ENCODE measurements at places on chromosomes 16 and 17.

- peak; percentile 21 for DNase-seq
These were observed 801 bp downstream of the VPS35 start for GRCh38 chr16:46688101-46688653.

GRCh38 chr17:47735139-47735464, 2.1 kb downstream of the TBX21 start:
- DNase-seq = no peak

DNA sequence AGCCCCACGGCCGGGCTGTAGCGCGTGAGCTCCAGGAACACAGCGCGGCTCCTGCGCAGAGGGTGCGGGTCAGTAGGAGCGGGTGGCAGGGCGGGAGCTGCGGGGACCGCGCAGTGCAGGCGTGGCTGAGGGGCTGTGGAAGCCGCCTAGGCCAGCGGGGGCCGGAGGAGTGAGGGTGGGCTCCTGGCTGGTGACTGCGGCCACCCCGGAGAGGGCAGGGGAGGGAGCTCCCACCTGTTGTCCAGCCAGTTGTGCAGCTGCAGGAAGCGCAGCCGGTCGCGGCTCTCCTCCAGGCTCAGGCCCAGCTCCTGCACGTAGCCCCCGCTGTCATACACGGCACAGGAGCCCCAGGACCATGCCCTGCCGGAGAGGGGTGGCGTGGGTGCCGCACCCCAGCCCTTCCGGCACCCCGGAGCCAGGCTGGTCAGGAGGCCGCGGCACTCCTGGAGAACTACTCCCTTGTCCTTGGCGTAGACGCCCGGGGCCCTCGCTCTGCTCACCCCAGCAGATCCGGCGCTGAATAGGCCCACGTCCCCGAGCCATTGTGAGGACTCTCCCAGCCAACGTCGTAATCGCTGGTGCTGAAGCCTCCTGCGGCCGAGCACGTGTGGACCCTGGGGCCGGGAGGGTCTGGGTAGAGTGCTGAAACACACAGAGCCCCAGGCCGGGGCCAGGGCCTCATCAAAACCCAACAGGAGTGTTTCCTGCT, 43.9 kb downstream of the TSC2 start:
- DNase-seq = no peak

DNA sequence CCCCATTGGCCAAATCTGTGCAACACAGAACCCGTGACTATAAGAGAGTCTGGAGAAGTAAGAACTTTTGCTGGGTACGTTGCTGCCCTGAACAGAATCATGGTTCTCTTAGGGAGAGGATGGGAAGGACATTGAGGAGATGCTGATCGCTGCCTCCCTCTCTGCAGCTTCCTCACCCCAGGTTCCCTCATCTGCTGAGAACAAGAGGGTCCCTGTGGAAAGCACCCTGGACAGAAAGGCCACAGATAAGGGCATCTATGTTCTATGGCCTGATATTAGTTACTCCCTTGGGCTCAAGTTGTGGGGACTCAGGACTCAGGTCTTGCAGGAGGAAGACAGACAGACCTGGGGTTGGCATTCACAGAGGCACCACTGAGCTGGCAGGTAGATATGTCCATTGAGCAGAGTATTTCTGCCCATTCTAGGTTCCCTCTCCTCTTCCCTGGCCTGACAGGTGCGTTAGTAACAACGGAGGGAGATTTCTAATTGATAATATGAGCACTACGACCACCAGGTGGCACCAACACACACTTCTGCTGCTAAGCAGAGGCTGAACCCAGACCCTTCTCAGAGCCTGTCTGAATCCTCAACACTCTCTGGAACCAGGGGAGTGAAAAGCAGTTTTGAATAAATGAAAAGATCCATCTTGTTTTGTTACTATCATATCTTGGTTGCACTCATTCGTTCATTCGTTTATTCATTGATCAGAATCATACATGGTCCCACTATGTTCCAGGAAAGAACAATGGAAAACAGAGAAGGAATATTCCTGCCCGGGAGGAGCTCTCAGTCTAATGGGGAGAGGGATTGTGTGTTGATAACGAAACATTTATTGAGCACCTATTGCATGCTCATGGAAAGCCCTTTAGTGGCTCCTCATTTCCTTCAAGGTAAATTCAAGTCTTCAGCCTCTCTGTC, 56.4 kb downstream of the SLC6A2 start:
- peak; percentile 30 for DNase-seq

DNA sequence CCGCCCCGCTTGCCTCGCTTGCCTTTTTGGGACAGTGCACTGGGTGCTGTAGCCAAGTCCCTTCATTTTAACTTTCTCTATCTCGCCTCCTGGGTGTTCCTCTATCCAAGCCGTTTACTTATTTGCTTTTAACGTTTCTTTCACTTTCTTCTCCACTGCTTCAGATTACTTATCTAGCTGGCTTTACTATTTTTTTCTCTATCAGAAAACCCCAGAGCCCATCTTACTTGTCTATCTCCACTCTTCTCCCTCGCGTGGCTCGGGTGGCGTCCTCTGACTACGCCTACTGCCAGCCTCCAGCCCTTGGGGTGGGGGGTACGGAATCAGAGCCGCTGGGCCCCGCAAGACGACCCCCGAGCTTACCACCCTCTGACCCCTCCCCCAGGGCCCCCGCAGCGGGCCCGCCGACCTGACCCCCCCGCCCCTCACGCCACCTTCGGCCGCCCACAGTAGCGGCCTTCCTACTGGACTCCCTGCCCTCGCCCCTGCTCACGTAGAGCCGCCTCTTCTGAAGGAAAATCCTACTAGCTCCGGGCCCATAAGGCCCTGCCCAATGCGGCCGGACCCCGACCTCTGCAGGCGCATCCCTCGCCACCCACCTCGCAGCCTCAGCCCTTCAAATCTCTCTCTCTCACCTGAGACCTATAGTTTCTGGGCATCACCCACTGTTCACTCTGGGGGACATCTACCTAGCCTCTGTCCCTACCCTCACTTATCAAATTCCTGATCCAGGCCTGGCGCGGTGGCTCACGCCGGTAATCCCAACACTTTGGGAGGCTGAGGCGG, 1.0 kb upstream of the SLC12A4 start:
- DNase-seq = peak; percentile 13

DNA sequence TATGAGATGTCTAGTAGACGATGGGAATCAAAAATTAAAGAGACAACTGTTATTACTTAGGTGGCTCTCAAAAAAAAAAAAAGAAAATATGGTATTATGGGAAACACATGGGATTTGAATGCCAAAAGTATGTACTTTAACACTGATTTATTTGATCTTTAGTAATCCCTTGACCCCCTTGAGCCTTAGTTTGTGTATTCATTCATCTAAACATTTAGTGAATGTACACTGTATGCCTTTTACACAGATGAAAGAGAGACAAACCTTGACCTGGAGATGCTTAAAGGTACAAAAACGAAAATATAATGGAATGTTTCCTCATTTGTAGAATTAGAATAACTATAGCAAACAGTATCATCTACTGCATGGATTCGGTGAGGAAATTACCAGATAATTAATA, 38.6 kb upstream of the NETO2 start:
- no peak for DNase-seq

- DNase-seq = no peak
These were observed 32.2 kb downstream of the BAHCC1 start for GRCh38 chr17:81427173-81428120.

GRCh38 chr17:78127239-78127887, 1.2 kb downstream of the TMC6 start:
- DNase-seq = no peak

DNA sequence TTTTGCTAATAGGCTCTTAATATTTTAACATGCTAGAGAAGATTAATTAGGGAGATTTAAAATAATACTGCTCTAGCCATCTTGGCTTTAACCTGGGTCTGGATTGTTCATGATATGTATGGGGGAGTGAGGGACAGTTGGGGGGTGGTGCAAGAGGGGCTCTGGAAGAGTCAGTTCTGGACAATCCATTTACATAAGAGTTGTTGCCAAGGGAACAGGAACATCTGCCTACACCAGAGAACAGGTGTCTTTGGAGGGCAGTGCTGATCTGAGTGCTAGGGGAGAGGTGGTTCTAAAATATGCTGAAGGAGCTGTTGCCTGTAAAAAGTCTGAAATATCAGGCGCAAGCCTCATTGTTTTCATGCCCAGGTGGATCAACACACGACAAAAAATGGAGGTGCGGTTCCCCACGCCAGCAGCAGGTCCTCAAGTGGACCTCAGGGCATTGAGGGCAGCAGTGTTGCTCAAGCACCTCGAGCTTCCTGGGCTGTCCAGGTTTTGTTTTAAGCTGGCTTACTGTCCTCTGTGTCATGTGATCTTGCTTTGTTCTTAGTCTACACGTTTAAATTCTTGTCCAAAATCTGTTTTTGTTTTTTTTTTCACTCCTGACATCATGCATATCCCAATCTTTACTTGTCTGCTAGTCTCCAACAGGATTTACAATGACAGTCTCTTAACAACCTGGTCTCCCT, 25.4 kb upstream of the WSB1 start:
- no peak for DNase-seq

- peak; percentile 19 for DNase-seq
These were observed 36.1 kb upstream of the ALOX12 start for GRCh38 chr17:6959700-6960099.

- DNase-seq = peak; percentile 90
These were observed 4.6 kb downstream of the KIFC3 start for GRCh38 chr16:57797526-57798266.

GRCh38 chr17:8144401-8145231, 7.6 kb downstream of the PER1 start:
- DNase-seq = no peak

GRCh38 chr16:57341441-57342303, 16.9 kb upstream of the CCL22 start:
- DNase-seq = peak; percentile 95

GRCh38 chr17:43068570-43069367, 43.7 kb downstream of the RND2 start:
- peak; percentile 39 for DNase-seq

GRCh38 chr17:73340093-73340596, 28.3 kb upstream of the CDC42EP4 start:
- DNase-seq = peak; percentile 99

- peak; percentile 16 for DNase-seq
These were observed 4.7 kb upstream of the PLCG2 start for GRCh38 chr16:81774348-81774747.

DNA sequence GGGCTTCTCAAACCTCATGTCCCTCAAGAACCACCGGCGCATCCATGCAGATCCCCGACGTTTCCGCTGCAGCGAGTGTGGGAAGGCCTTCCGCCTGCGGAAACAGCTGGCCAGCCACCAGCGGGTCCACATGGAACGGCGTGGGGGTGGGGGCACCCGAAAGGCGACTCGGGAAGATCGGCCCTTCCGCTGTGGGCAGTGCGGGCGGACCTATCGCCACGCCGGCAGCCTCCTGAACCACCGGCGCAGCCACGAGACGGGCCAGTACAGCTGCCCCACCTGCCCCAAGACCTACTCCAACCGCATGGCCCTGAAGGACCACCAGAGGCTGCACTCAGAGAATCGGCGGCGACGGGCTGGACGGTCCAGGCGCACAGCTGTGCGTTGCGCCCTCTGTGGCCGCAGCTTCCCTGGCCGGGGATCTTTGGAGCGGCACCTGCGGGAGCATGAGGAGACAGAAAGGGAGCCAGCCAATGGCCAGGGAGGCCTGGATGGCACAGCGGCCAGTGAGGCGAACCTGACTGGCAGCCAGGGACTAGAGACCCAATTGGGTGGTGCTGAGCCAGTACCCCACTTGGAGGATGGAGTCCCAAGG, 5.9 kb downstream of the ZNF646 start:
- no peak for DNase-seq

DNA sequence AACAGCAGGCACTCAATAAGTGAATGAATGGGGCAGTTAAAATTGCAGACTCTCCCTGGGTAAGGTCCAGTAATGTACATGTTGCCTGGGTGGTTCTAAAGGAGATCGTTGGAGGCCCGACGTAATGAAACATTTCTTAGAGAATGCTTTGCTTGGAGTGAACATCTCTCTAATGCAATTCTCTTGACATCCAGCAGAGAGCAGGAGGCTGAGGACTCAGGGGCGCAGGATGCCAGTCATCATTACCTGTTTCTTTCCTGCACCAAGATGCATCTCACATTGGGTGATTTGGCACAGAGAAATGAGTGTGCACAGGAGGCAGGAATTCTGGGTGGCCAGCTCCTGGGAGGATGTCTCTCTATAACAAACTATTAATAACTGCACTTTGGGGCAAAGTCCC, 130.3 kb upstream of the RBBP6 start:
- no peak for DNase-seq

DNA sequence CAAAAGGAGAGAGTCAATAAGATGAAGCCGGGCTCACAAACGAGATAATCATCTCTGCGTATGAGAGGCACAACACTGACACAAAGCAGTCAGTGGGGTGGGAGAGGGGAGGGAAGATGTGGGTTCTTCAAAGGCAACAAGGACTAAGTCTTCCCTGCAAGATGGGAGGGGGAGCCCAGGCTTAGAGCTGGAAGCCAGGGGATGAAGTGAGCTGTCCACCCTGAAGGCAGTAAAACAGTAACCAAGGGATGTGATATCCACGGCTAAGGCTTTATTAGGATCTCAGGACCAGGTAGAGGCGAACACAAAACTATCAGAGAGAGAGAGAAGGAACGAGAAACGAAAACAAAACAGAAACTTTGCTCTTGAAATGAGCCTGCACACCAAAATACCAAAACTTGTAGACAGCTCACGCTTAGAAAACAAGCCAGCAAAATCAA, 115.9 kb downstream of the DYNLRB2 start:
- no peak for DNase-seq

DNA sequence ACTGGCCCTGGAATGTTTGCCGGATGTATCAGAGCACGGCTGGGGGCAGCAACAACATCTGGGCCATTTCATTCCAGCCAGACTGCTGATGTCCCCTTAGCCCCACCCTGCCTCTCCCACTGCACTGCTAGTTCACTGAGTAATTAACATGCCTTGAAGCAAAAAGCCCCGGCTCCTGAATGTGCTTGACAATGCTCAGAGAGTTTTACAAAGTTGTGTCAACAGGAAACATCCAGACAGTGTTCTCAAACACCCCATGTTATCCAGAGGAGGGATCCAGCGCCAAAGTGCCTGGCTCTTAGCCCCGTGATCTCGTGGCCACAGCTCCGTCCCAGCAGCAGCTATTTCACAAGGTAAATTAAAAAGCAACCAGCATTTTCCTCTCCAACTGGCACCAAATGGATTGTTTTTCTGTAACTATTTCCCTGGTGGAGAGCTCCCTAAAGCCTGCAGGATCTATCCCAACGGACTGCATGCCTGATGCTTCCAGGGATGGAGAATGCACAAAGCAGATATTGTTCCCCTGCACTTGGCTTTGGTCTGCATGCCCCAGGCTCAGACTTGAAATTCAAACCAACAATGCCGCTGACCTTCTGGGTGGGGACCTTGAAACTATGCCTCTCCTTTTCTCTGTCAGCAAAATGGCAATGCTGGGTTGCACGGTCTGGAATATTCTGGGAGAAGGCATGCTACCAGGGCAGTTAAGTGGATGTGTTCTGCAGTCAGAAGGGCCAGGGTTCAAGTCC, 115.6 kb upstream of the CDH5 start:
- DNase-seq = no peak

DNA sequence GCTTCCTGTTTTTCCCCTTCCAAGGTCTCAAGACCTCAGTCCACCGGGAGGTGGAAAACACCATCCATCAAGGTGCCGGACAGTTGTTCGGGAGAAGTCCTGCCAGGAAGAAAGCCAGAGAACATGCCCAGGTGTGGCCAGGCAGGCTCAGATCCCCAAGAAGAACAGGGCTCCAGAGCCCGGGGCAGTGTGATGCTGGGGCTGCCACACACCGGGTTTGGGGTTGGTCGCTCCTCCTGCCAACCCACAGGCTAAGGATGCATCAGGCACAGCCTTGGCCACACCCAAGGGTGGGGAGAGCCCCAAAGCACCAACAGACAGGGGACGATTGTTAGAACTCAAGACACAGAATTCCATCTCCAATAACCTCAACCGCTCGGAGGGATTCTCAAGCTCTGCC, 19.7 kb downstream of the ZFHX3 start:
- DNase-seq = no peak

GRCh38 chr17:33463887-33464286, 170.8 kb upstream of the ASIC2 start:
- DNase-seq = peak; percentile 29
